Activated T-cell treated with anti-CD3 and anti-CD28 coated beads, Interleukin-2, amount 50 U/mL, for 72 hours (primary cell): ENCODE measurements at places on chromosomes 2 and 18. TPM values are rescaled to one million over a fixed set of nuclear protein-coding genes. Genes with fewer than 3 reads are reported as not detected.

DNA sequence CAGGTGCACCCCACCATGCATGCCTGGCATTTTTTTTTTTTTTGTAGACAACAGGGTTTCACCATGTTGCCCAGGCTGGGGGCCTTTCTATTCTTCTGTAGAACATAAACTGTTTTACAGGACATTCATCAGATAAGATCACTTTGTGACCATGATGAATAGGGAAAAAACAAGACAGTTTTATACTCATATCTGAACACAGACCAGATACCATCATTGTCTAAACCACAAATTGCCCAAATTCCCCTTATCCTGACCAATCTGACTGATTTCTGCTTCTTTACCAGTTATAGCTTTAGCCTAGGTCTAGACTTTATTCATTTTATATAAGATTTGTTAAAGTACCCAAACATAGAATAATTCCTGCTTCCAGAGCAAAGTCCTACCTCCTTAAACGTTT lies 1699.3 kb upstream of the TMEFF2 start:
- DNase-seq, result no peak

Gene ANKAR
- 5.9 TPM for total RNA-seq

GRCh38 chr2:52396836-52397235 lies 1364.9 kb upstream of the NRXN1 start:
- DNase-seq, result no peak

DNA sequence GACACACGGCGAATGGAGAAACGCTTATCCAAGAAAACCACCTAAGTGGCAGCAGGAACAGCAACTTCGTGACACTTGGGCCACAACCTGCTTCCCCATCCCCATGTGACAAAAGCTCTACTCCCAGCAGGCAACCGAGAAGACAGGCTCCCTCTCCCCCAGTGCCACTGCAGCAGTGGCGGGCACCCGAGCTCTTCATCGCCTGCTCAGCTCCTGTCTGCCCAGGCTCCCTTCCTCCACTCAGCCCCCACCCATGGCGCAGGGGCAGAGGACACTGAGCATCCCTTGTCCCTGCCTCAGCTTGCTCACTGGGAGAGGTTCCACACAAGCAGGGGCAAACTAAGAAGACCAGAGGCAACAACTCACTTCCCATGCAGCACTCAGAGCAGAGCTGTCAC lies 22.9 kb downstream of the SLC66A2 start:
- DNase-seq, result no peak

DNA sequence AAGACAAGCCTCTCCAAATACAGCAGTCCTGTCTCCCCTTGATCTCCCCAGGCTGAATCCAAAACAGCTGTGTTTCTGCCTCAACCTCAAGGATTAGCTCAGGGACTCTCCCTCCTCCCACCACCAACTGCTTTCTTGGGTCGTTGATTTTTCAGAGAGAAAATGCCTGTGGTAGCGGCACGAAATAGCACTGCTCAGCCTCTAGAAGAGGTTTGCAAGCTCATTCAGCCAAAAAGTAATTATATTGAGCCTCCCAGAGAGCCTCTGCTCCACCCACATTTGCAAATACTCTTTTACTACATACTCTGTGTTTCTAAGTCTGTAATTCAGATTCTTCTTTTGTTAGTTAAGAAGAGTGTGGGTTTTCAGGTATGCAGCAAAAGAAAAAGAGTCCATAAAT lies 396.4 kb upstream of the TNP1 start:
- no peak for DNase-seq

Gene SAG
- 0.02 TPM for total RNA-seq

DNA sequence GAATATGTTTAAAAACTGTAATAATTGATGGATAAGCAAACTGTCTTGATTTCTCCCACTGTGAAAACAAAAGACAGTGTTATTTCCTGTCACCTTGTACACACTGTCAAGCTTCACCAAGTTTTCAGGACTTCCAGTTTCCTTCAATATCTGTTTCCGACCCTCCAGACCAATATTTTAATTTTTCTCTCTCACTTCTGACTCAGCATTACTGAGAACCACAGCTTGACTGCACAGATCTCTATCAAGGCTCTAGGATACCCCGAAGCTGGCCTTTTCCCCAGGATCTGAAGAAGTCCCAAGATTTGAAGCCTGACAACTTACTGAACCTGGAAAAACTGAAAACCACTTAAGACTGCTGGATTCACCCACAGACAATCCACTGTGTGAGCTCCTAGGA lies 13.2 kb upstream of the SULT1C3 start:
- DNase-seq, result no peak

DNA sequence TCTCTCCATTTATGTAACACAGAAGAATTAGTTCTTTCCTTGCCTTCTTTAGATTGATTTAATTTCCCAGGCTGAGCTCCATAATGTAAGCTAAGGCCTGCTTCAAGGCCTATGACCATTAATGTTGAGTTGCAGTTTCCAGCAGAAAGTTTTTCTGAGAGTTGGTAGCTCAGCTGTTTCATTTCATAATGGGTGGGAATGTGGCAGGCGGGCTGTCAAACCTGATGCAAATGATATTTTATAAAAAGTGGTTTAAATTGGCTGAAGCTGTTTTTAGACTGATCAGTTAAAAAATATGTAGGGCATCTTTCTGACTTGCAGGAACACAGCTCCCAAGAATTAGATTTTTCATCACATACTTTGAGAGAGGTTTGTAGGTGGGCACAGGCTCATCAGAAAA lies 40.4 kb upstream of the FSHR start:
- no peak for DNase-seq

- DNase-seq, result no peak
Observed at GRCh38 chr2:29139152-29139551, 23.9 kb downstream of the CLIP4 start.

GRCh38 chr2:224101820-224102630 lies 62.9 kb upstream of the SERPINE2 start:
- no peak for DNase-seq

GRCh38 chr2:210662560-210662959 lies 106.2 kb downstream of the CPS1 start:
- no peak for DNase-seq

Gene ATAD2B
- total RNA-seq, result 26.6 TPM
